ENCODE measurements at places on chromosomes 16 and 17.

- no peak for DNase-seq
Observed at GRCh38 chr16:26295625-26296304, 604.0 kb downstream of the HS3ST4 start.

GRCh38 chr17:38743556-38744171 lies 4.5 kb downstream of the PCGF2 start:
- no peak for DNase-seq

DNA sequence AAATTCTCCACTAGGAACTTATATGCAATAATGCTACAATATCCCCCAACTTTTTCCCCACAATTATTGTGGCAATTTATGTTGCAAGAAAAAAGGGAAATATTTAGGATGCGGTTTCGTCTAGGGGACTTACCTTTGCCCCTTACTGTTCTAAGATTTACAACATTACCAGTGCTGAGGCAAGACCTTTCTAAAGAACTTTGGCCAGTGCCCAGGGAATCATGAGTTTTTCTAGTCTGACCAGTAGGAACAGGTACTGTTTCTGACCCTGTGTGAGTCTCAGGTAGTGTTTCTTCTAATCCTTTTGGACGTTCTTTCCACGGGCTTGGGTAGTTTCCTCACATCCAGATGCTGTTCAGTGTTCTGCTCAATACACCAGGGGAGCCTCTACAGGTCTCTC lies 373.7 kb downstream of the HAPSTR1 start:
- no peak for DNase-seq

GRCh38 chr17:737561-738113 lies 5.2 kb downstream of the TLCD3A start:
- DNase-seq, result no peak

GRCh38 chr17:32451879-32452278 lies 7.6 kb downstream of the PSMD11 start:
- no peak for DNase-seq

- peak; percentile 70 for DNase-seq
Observed at GRCh38 chr16:2155977-2156848, 631 bp downstream of the TRAF7 start.

GRCh38 chr17:81386646-81387099 lies 8.6 kb upstream of the BAHCC1 start:
- DNase-seq, result no peak

- DNase-seq, result peak; percentile 36
Observed at GRCh38 chr17:44267818-44268490, at the start of gene SLC4A1. Gene SLC4A1, minus strand, starts transcription at chr17:44268135. Its CDS starts 5,269 bp downstream, at chr17:44262866.

- DNase-seq, result peak; percentile 92
Observed at GRCh38 chr17:34242587-34243363, 12.3 kb upstream of the CCL2 start.

DNA sequence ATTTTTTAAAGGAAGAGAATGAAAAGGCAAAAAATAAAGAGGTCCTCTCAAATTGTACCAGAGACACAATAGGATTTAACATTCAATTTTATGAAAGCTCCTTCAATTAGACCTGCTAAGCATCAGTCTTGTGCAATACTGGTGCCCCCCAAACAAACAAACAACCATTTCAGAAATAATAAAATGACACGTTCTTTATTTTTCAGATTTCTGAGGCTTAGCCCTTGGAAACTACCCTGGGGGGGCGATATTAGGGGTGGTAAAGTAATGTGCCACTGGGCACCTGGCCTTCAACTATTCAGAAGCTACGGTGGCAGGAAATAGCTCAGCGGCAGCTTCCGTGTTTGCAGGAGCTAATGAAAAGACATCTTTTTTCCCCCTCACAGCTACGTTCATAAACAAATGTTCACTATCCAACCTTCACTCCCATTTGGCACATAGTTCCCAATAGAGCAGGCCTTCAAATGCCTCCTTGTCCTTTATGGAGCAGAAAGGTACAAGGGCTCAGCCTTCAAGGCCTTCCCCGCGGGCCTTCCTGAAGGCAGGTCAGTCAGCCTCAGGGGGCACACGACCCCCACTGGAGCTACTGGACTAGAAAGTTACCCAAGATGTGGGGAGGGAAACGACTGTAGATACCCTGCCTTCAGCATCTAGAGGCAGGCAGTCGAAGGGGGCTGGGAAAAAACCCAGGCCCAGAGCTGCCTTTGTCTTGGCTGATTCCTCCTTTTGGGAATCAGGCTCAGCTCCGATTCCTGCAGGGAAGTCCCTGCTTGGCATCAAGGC lies 44.1 kb downstream of the TBX4 start:
- DNase-seq, result no peak

DNA sequence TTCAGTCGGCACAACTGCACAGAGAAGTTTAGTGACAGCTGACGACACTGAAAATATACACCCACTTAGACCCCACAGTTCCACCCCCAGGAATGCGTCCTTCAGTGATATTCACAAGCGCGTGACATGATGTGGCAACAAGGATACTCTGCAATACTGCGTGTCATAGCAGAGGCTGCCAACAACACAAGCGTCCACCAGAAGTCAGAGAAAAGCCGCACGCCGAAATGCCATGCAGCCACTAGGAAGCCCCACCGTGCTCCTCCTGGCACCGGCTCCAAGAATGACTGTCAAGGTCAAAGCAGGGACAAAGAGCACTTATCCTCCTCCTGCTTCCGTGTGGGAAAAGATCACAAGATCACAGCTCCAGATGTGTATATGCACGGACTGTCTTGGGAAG lies 3.5 kb downstream of the ATP2A3 start:
- DNase-seq, result peak; percentile 49

DNA sequence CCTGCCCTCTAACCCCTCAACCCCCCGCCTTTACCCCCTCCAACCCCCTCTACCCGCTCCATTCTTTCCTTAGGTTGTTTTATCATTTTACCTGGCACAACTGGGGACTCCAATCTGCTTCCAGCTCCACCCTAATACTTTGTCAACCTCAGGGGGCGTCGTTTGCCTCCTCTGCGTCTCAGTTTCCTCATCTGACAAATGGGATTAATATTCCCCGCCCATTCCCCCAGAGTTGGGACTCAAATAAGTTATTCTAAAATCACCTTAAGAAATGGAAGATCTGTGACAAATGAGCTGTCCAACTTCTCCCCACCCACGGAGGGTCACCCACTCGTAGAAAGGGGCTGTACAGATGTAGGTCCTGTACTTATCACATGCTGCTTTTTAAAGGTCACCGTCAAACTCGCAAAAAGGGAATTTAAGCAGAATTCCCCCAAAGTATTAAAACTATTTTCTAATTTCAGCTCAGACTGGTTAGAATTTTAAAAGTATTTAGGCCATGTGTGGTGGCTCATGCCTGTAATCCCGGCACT lies 40.6 kb upstream of the CPNE2 start:
- DNase-seq, result no peak

- DNase-seq, result peak; percentile 52
Observed at GRCh38 chr16:85461022-85461813, 151.9 kb upstream of the GSE1 start.

DNA sequence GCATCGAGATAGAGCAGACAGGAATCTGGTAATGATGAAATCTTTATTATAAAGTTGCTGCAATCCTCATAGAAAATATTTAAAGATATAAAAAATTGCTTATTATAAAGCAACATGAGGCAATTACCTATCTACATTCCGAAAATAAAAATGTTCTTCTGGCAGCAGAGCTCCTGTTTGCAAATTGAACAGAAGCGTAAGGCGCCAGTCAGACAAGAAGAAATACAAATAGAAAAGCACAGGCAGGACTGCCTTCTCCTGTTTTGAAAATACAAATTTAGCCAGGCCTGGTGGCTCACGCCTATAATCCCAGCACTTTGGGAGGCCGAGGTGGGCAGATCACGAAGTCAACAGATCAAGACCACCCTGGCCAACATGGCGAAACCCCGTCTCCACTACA lies 95.6 kb downstream of the CDYL2 start:
- DNase-seq, result no peak

GRCh38 chr17:43350888-43351361 lies 47.9 kb upstream of the ARL4D start:
- DNase-seq, result peak; percentile 65

DNA sequence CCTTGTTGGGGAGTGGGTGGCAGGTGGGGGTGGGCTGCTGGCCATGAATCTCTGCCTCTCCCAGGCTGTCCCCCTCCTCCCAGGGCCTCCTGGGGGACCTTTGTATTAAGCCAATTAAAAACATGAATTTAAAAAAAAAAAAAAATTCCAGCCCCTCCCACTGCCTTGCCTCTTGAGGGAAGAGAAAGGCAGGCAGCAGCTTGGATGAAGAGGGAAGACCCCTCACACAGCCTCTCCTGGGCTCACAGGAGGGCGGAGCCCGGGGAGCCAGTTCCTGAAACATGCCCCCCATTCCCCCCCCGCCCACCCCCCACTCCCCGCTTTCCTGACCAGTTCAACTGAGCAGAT lies 1.8 kb upstream of the TCAP start:
- DNase-seq, result peak; percentile 45

- no peak for DNase-seq
Observed at GRCh38 chr16:68354816-68355215, 44.0 kb downstream of the PRMT7 start.

DNA sequence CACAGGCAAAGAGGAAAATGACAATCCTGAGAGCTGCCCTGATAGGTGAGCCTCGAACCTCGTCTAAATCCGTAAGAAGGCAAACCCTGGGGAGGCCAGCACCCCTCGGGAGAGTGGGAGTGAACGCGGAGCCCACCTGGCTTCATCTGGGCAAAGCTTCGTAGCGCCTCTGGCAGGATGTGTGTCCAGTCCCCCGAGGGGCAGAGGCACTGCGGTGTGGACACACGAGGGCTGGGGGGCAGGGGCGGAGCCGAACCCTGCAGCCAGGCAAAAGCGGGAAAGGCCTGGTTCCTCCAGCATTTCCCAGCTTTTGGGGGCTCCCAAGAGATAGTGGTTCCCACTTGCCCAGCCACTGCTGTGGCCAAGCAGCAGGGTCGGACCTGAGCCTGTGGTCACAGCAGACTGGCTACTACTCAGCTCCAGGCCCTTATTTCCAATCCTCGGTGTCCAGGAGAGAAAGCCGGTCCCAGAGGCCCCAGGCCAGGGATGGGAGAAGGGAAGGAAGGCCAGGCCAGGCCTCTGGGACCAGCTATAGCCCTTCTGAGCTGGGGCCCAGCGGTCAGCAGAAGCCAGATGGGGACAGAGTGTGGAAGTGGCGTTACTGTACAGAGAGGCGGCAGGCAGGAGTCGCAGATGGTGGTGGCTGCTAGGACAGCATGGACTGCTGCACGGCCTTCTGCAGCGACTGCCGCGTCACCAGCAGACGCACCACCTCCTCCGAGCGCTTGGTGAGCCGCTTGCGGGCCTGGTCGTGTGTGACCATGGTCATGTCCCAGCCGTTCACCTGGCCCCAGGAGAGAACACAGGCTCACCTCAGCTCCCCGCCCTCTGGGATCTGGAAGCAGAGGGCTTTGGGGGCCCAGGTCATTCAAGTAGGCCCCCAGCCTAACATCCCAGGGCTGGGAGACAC lies 5.0 kb downstream of the TAX1BP3 start:
- DNase-seq, result no peak
